OCI-M1 (cell line): ENCODE measurements at places on chromosomes 12 and 14.
A peak's percentile ranks its signal among the peaks of the same experiment; 100 is the strongest.

- no peak for DNase-seq
Measured at GRCh38 chr14:77318006-77318553, 2.6 kb downstream of the POMT2 start.

- DNase-seq: peak; percentile 13
Measured at GRCh38 chr12:70605976-70606375, 31.3 kb downstream of the PTPRB start.

DNA sequence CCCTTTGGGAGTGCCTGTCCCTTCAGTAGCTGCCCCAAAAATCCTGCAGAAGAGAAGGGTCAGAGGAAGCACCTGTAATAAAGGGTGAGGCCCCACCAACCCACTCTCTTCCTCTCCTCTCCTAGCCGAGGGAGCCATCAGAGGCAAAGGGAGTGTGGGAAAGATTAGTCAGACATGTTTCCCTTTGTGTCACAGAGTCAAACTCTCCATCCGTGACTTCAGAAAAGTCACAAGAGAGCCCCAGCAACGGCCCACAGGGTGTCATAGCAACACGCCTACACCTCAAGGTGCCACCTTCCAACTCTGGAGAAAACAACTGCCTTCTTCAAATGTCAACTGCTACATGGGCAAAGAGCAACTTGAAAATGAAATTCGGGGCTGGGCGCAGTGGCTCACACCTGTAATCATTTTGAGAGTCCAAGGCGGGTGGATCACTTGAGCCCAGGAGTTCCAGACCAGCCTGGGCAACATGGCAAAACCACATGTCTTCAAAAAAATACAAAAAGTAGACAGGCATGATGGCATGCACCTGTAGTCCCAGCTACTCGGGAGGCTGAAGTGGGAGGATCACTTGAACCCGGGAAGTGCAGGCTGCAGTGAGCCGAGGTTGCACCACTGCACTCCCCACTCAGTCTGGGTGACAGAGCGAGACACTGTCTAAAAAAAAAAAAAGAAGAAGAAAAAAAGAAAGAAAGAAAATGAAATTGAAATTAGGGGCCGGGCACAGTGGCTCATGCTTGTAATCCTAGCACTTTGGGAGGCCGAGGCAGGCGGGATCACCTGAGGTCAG, 17.7 kb upstream of the CD27 start:
- DNase-seq: no peak

GRCh38 chr14:77067632-77068516, 30.2 kb upstream of the CIPC start:
- DNase-seq: peak; percentile 54

- no peak for DNase-seq
Measured at GRCh38 chr14:102822311-102822863, 45.1 kb downstream of the TRAF3 start.

DNA sequence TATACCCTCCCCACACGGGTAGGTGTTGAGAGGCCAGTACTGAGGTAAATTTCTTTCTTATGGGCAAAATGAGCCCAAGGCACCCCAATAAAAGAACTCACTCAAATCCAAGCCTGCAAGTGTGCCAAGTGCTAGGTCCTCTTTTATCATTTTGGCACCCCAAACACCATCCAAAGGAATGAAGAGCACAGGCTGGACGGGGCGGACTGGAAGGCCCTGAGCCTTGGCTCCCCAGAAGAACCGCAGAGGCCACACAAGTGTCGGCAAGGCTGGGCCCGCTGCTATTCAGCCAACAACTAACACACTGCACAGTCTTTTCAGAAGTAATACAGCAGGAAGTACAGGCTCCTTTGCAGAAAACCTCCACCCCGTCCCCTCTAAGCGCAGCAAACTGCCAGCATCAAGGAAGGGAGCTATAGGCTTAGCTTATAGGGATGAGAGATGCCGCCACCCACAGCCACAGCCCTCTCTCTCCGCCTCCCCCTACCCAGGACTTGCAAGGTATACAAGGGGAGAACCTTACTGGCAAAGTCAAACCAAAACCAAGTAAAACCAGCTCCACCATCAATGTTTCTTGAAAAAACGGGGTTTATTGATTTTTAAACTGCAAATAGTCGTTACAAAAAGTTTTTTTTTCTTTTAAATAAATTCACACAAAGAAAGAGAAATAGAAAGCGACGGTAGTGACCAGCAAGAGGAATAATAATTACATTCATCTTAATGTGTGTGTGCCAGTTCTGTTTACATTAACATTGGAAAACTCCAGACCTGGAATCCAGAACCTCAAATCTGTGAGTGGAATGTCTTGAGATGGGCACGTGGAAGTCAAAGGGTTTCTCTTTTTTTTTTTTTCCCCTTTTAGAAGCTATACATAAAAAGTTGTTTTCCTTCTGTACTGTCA, 5.5 kb downstream of the ZFP36L1 start:
- DNase-seq: no peak

DNA sequence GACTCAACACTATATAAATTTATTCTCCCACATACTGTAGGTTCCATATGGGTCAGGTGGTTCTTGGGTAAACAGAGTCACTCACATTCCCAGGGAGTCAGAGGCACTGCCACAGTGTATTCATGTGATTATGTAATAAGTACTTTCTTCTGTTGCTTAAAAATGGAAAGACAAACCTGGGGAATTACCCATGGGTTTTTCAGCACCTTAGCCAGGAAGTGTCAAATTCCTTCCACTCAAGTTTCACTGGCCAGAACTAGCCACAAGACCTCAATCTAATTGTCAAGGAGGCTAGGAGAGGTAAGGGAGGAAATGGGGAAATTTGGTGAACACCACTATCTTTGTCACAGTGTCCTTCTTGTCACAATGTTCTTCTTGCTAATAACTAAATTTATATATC, 333.2 kb upstream of the MDGA2 start:
- DNase-seq: no peak

DNA sequence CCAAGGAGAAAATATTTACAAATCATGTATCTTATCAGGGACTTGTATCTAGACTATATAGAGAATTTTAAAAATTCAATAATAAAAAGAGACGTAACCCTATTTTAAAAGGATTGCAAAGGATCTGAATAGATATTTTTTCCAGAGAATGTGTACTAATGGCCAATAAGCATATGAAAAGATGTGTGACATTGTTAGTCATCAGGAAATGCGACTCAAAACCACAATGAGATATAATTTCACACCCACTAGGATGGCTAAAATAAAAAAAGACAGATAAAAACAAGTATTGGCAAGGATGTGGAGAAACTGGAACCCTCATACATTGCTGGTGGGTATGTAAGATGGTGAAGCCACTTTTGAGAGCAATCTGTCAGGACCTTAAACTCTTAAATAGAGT, 141.9 kb upstream of the BMP4 start:
- peak; percentile 1 for DNase-seq

- peak; percentile 23 for DNase-seq
Measured at GRCh38 chr12:78888568-78888967, 24.0 kb downstream of the SYT1 start.

DNA sequence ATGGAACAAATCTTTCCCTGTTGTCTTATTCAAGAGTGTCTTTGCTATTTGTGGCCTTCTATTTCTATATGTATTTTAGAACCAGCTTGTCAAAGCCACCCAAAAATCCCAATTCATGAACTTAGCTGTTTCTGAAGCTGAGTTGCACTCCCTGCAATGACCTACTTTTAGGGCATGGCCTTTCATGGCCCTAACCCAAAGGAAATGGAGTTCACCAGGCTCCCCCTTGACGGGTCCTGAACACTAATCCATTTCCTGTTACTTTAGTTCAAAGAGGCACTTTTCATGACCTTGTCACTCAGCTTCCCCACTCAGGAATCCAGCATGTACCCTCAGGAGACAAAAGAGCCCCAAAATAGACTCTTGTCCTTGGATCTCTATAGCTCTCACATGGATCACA, 7.6 kb downstream of the TMED8 start:
- no peak for DNase-seq
